ENCODE measurements at places on chromosomes 7 and 10.

GRCh38 chr7:19284596-19285300 lies 139.5 kb upstream of the FERD3L start:
- no peak for DNase-seq
- no peaks in the 10 kb centered on the region for H3K27me3 ChIP-seq
- H3K27ac ChIP-seq: no peak overlapping the region
- H3K36me3 ChIP-seq: no peaks in the 10 kb centered on the region
- no peaks in the 10 kb centered on the region for H3K4me1 ChIP-seq
- no peak overlapping the region for H3K4me3 ChIP-seq

DNA sequence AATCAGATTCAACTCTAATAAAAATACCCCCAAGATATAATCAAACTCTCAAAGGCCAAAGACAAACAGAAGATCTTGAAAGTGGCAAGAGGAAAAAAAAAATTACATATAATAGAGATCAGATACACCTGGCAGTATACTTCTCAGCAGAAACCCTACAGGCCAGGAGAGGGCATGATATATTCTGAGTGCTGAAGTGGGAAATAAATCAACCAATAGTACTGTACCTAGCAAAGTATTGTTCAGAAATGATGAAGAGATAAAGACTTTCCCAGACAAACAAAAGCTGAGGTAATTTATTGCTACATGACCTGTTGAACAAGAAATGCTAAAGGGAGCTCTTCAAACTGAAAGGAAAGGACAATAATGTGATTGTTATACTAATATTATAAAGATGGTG lies 291.9 kb downstream of the SH2D4B start:
- H3K36me3 ChIP-seq: no peaks in the 10 kb centered on the region
- H3K27me3 ChIP-seq: no peaks in the 10 kb centered on the region
- no peak for DNase-seq
- no peaks in the 10 kb centered on the region for H3K4me1 ChIP-seq
- no peak overlapping the region for H3K27ac ChIP-seq

DNA sequence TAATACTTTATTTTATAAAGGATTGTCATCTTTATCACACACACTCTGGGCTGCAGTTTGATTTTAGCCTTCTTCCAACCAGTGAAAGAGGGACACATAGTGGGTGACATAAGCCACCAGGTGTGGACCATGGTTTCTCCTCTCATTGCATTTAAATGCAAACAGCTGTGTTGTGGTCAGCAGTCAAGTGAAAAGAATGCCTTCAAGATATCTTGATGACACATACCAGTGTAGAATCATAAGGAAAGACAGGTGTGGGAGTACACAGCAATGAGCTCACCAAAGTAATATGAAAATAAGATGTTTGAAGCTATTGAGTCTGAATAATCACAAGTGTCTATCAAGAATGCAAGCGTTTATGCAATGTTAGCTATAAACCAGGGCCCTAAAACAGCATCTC lies 580.0 kb downstream of the XPNPEP1 start:
- no peak overlapping the region for H3K4me3 ChIP-seq
- H3K27me3 ChIP-seq: no peaks in the 10 kb centered on the region
- DNase-seq: no peak
- no peak overlapping the region for H3K27ac ChIP-seq
- H3K4me1 ChIP-seq: no peaks in the 10 kb centered on the region

DNA sequence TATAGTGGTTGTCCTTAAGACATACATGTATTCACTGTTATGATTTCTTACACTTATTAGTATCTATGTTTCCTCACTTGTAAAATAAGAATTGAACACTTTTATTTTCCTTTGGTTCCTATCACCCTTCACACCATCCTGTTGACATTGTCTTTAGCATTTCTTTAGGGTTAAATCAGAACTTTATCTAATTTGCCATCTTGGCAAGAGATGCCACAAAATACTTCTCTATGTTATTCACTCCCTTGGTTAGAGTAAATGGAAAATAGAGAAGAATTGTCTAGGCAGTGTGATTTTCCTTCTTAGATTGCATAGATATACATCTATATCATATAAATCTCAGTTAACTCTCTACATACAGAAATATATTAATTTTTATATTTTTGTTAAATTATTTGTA lies 204.7 kb downstream of the SEMA3D start:
- DNase-seq: no peak

DNA sequence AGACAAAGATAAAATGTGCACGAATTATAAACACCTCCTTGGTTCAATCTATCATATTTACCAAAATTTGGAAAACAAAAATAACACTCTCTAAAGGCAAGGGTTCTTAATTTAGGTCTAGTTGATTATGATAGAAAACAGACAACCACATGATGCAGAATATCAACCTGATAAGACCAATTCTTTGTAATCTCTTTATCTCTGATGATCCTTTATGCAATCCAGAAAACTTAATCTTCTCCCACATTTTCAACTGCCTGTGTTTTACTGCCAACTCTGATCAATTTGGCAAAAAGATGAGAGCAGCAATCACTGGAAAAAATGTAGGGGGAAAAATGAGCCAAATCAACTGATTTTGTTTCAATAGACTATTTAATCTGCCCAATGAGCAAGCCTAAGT lies 148.5 kb downstream of the LRRN3 start:
- no peaks in the 10 kb centered on the region for H3K27me3 ChIP-seq
- H3K4me3 ChIP-seq: no peak overlapping the region
- H3K27ac ChIP-seq: no peak overlapping the region
- no peak for DNase-seq
- no peaks in the 10 kb centered on the region for H3K36me3 ChIP-seq

DNA sequence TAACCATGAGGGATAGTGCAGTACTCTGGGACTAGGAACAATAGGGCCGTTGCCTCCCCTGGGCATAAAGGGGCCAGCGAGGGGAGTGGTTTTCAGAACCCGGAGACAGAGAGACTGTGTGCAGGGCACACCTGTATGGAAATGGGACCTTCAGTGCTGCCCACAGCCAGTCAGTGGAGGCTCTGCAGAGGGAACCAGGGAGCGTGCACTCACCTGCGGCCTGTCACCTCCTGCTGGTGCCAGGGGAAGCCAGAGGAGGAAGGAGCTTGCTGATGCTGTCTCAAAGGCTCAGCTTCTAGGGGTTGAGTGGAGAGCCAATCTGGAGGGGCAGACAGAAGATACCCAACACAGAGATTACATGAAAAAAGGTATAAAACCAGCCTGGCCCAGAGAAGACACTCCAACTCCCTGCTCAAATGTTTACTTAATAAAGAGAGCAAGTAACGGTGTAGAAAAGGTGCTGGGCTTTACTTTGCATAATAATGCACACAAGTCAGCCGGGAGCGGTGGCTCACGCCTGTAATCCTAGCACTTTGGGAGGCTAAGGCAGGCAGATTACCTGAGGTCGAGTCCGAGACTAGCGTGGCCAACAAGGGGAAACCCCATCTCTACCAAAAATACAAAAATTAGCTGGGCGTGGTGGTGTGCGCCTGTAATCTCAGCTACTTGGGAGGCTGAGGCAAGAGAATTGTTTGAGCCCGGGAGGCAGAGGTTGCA lies 35.5 kb upstream of the WAPL start:
- H3K4me1 ChIP-seq: no peaks in the 10 kb centered on the region
- no peaks in the 10 kb centered on the region for H3K36me3 ChIP-seq
- no peak overlapping the region for H3K27ac ChIP-seq
- DNase-seq: no peak
- H3K27me3 ChIP-seq: no peaks in the 10 kb centered on the region
- H3K4me3 ChIP-seq: no peak overlapping the region

GRCh38 chr7:17328641-17329040 lies 30.2 kb downstream of the AHR start:
- H3K4me1 ChIP-seq: no peaks in the 10 kb centered on the region
- no peak for DNase-seq
- no peak overlapping the region for H3K4me3 ChIP-seq
- H3K36me3 ChIP-seq: peaks cover 48% of the 10 kb centered on the region
- no peaks in the 10 kb centered on the region for H3K27me3 ChIP-seq

- H3K27me3 ChIP-seq: no peaks in the 10 kb centered on the region
- no peak for DNase-seq
- H3K36me3 ChIP-seq: no peaks in the 10 kb centered on the region
- H3K4me3 ChIP-seq: no peak overlapping the region
Observed at GRCh38 chr7:139731802-139732470, 45.9 kb downstream of the HIPK2 start.

DNA sequence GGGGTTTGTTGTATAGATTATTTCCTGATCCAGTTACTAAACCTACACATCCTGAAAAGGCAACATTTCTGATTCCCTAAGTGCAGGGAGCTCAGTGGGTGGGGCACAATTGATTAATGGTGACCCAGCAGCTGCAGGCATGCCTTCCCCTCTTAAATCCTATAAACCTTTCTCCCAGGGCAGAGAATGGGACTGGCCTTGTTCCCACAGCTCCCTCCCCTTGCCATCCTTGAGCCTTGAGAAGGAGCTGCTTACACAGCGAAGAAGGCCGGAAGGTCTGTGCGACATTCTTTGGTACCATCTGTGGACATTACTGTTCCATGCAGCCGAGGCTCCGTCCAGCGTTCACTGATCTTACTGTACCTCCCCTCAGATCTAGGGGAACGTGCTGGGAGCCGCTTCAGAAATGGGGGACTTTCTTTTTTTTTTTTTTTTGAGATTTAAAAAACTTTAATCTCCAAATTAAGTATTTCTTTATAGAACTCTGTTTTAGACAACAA lies 14.3 kb downstream of the KLF6 start:
- DNase-seq: no peak
- H3K4me1 ChIP-seq: peaks cover 28% of the 10 kb centered on the region
- no peak overlapping the region for H3K27ac ChIP-seq
- H3K4me3 ChIP-seq: no peak overlapping the region
- H3K27me3 ChIP-seq: no peaks in the 10 kb centered on the region
- peaks cover 9% of the 10 kb centered on the region for H3K36me3 ChIP-seq

- H3K27me3 ChIP-seq: peaks cover 24% of the 10 kb centered on the region
- DNase-seq: no peak
- H3K27ac ChIP-seq: no peak overlapping the region
- H3K36me3 ChIP-seq: no peaks in the 10 kb centered on the region
- no peak overlapping the region for H3K4me3 ChIP-seq
Observed at GRCh38 chr10:63723741-63724140, 202.5 kb downstream of the REEP3 start.

GRCh38 chr10:30736685-30737232 lies 107.2 kb upstream of the LYZL2 start:
- no peaks in the 10 kb centered on the region for H3K36me3 ChIP-seq
- DNase-seq: no peak

GRCh38 chr10:116470768-116471415 lies 43.2 kb downstream of the PNLIPRP3 start:
- H3K36me3 ChIP-seq: no peaks in the 10 kb centered on the region
- no peak overlapping the region for H3K4me3 ChIP-seq
- no peak for DNase-seq

GRCh38 chr10:49131507-49132361 lies 2.1 kb downstream of the FAM170B start:
- no peak for DNase-seq
- no peak overlapping the region for H3K27ac ChIP-seq
- H3K4me3 ChIP-seq: no peak overlapping the region
- H3K4me1 ChIP-seq: no peaks in the 10 kb centered on the region

All from CD4-positive, alpha-beta T cell (primary cell).